ENCODE measurements at places on chromosomes 1 and 21. TPM values are rescaled to one million over a fixed set of nuclear protein-coding genes. Genes with fewer than 3 reads are reported as not detected.

The GBP3 gene
- 11.1 TPM for total RNA-seq

The HSPB7 gene
- total RNA-seq: 2,192 TPM

The NPR1 gene
- 28.5 TPM for total RNA-seq

The TFAP2E gene
- total RNA-seq: 0.47 TPM

The CA14 gene
- 5.7 TPM for total RNA-seq

The C1QTNF12 gene
- total RNA-seq: 1.5 TPM

The KCND3 gene
- 18.3 TPM for total RNA-seq

The SLC22A15 gene
- 8.3 TPM for total RNA-seq

The C4BPA gene
- not detected for total RNA-seq

Data from left cardiac atrium (tissue), 4 donors.